ENCODE measurements at places on chromosomes 6 and 20.

DNA sequence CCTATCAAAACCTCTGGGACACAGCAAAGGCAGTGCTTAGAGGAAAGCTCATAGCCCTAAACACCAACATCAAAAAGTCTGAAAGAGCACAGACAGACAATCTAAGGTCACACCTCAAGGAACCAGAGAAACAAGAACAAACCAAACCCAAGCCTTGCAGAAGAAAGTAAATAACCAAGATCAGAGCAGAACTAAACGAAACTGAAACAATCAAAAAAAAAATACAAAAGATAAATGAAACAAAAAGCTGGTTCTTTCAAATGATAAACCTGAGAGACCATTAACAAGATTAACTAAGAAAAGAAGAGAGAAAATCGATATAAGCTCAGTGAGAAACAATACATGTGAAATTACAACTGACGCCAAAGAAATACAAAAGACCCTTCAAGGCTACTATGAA is 34.8 kb upstream of the RUNX2 start:
- DNase-seq, result no peak

- no peak for DNase-seq
These were observed 1.7 kb downstream of the SCML4 start for GRCh38 chr6:107822176-107823046.

GRCh38 chr6:45474376-45474775 is 96.6 kb upstream of the SUPT3H start:
- DNase-seq, result no peak

DNA sequence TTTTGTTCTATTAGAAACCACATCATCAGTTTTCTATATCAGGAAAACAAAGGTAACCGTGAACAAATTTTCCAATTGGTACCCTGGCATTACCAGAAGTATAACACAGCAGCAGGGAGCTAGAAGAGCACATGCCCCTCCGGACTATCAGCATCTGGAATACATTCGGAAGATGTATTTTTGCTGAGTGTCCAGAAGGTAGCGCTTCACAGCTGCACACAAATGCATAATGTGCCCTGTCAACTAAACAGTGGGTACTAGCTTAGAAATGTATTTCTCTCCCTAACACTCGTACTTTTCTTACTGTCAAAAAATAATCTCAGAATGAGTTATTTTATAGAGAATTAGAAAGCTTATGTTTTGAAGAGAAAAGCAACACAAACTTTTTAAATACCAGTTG is 77.6 kb downstream of the HUS1B start:
- DNase-seq, result no peak

- DNase-seq, result no peak
These were observed 213.9 kb upstream of the SNX9 start for GRCh38 chr6:157609117-157609516.

GRCh38 chr6:3309391-3310050 is 50.8 kb downstream of the PSMG4 start:
- no peak for DNase-seq

GRCh38 chr6:105691971-105692370 is 289.1 kb upstream of the PREP start:
- DNase-seq, result no peak

DNA sequence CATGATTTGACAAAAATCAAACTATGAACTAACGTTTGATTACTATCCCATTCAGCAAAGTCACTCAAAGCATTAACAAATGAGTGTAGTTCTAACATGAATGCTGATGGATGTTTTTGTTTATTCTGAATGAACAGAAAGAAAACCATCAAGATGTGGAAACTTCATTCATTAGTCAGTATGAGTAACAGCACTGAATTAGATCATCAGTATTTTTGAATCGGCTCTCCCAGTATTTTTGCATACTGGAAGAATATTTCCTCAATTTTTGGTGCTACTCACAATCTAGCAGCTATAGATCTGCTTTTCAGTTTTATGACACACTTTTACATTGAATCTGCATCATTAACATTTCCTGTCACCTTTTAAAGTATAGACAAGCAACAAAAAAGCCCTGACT is 63.8 kb upstream of the CD83 start:
- DNase-seq, result no peak

- no peak for DNase-seq
These were observed 85.0 kb downstream of the CDC40 start for GRCh38 chr6:110265273-110265672.

DNA sequence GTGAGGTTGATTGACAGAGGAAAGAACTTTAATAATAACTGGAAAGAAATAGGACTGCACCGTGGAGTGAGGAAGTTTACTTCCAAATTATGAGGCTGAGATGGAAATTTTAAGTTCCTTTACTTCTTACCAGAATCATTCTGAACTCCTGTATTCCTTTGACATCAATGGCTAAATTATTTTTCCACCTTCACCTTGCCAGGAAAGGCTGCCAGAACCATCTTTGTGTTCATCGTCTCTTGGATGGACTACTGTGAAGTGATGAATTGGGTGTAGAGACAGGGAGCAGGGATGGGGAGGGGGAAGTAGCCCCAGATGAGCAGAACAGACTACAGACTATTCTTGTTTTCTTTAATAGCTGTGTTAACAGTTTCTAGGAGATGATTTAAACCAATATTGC is 102.1 kb upstream of the CEP162 start:
- DNase-seq, result no peak

DNA sequence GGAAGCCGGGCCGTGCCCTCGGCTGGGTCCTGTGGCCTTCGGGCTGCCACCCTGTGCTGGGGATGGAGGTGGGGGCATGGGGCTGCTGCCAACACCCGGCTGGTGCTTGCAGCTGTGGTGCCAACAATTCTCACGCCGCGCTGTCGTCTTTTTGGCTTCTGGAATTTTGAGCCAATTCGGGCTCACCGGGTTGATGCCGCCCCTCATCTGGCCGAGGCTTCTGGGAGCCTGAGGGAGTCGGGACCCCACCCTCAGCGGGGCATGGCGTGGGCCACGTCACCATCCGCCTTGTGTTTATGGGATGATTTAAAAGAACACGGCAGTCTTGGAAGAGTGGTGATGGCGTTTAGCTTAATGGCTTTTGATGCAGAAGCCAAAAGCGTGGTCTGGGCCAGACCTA is 8.7 kb upstream of the NPBWR2 start:
- DNase-seq, result no peak

GRCh38 chr20:61976644-61977418 is 88.8 kb downstream of the TAF4 start:
- no peak for DNase-seq

DNA sequence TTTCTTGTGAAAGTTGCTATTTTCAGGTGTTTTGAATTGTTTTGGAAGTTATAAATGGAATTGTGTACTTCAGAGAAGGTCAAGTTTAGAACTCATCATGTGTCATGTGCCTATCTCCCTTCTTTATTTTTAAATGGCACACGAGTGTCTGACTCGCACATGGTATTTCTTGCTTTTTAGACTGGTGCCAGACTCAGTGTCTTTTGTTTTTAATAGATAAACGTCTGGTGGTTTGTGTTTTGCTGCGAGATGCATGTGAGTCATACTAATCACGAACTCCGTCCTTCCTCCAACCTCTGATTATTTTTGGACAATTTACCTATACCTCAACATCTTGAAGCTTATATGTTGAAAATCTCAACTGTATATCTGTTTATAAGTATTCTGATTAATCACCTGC is 292.1 kb downstream of the CDKAL1 start:
- no peak for DNase-seq

- no peak for DNase-seq
These were observed 10.1 kb downstream of the PKHD1 start for GRCh38 chr6:52077180-52077884.

DNA sequence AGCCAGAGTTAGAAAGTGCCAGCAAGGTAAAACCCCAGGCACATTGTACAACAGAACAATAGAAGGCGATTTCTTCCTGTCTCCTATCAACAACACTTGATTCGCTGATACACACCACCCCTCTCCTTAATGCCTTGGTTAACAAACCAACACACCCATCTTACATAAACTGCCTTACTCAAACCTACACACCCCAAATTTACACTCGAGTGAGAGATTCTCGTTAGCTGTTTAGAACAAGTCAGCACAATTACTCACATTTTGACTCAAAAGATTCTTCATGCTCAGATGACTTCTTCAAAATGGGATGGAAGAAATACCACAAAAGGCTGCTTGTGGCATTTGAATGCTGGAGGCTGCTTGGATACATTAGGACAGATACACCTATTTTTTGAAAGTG is 80.0 kb upstream of the FOXQ1 start:
- DNase-seq, result no peak

- no peak for DNase-seq
These were observed 84.1 kb downstream of the SLC23A2 start for GRCh38 chr20:4916971-4917881.

Data from cerebellar nuclear complex (tissue), 1 donor.